Adrenal gland (tissue), 19 donors: ENCODE measurements at places on chromosomes 12 and 14. TPM values are rescaled to one million over a fixed set of nuclear protein-coding genes. Genes with fewer than 3 reads are reported as not detected.

Gene JAG2
- 5.6 TPM for total RNA-seq

DNA sequence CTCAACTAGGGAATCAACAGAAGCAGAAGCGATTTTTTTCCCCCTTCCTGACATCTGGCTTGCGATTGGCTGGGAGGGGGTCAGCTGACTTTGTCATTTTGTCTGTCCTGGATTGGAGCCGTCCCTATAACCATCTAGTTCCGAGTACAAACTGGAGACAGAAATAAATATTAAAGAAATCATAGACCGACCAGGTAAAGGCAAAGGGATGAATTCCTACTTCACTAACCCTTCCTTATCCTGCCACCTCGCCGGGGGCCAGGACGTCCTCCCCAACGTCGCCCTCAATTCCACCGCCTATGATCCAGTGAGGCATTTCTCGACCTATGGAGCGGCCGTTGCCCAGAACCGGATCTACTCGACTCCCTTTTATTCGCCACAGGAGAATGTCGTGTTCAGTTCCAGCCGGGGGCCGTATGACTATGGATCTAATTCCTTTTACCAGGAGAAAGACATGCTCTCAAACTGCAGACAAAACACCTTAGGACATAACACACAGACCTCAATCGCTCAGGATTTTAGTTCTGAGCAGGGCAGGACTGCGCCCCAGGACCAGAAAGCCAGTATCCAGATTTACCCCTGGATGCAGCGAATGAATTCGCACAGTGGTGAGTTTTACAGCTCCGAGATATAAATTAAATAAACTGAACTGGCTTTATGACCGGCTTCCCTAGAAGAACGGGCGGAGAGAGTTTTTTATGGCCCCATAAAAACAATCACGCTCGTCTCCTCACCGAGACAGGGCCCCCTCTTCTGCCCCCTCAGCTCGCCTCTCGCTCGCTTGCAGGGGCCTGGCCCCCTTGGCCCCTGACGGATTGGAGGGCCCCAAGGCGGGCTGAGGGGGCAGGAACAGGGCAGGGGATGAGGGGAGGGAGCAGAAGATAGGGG, at the start of gene HOXC6:
TSS of gene HOXC6 (plus strand) at position 127 of the 888 bp plus-strand sequence. CDS start at position 209, 82 bp downstream.
- no peaks in the 10 kb centered on the region for H3K27me3 ChIP-seq
- peaks cover 6% of the 10 kb centered on the region for H3K4me1 ChIP-seq
- peak within 1 kb of the TSS; percentile 95 for H3K27ac ChIP-seq
- H3K36me3 ChIP-seq, result no peaks in the 10 kb centered on the region
- H3K4me3 ChIP-seq, result no peak within 1 kb of the TSS
- DNase-seq, result peak; percentile 86

Gene RND1
- not detected for total RNA-seq

DNA sequence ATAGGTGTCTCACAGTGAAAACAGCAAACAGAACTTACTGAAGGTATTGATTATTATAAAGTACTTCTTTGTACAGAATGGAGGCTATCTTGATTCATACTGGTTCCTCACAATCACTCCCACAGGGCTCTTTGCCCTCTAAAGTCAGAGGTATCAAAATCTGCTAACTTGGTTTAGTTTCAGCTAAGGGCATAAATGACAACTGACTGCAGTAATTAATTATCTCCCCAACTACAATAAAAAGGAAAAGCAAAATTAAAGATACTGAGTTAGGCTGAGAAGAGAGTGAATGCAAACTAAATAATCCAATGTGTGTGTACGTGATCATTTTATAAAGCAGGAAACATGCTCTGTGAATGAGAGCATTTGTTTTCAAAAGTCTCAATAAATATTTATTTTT, 338.7 kb downstream of the ACSS3 start:
- no peak for DNase-seq
- H3K4me3 ChIP-seq, result no peak overlapping the region
- no peak overlapping the region for H3K27ac ChIP-seq
- no peaks in the 10 kb centered on the region for H3K36me3 ChIP-seq
- H3K27me3 ChIP-seq, result no peaks in the 10 kb centered on the region

DNA sequence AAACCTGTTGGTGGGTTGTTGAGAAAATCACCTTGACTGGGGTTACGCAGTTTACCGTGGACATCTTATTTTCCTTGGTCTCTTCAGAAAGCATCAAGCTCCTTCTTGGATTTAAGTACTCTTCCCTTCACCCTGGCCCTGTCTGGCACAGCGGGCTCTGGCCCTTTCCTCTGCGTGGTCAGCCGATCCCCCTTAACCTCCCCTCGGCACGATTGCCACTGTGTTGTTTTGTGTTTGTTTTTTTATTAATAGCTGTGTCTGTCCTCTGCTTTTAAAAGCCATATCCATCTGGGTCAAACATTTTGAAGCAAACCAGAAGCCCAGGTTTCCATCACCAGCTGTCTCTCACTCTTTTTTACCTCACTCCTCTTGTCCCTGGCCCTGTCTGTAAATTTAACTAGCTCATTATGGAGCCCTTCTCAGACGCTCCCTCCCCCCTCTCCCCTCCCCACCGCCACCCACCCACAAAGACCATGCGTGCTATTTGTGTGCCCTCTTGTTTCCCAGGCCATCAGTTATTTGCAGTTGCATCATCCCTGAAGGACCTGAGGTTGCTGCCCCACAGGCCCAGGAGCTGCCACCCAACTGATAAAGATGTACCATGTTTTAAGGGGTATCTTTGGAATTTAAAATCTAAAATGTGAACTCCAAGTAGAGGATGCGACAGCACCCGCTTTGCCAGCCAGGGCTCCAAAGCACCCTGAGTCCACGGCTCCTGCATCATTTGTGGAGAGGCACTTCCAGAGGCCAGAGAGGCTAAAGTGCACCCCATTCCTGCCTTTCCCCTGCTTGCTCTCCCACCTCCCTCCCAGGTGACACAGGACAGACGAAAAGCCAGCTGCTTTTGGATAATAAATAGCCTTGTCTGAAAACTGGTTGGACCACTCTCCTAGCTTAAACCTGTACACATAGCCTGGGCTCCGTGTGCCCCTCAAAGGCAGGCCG, 3.9 kb downstream of the BCL11B start:
- no peak overlapping the region for H3K4me3 ChIP-seq
- no peaks in the 10 kb centered on the region for H3K36me3 ChIP-seq
- peaks cover 71% of the 10 kb centered on the region for H3K27me3 ChIP-seq
- no peak overlapping the region for H3K27ac ChIP-seq
- H3K4me1 ChIP-seq, result peaks cover 15% of the 10 kb centered on the region

Gene MAPK1IP1L
- total RNA-seq, result 44.0 TPM

Gene CHMP4A
- 66.3 TPM for total RNA-seq

DNA sequence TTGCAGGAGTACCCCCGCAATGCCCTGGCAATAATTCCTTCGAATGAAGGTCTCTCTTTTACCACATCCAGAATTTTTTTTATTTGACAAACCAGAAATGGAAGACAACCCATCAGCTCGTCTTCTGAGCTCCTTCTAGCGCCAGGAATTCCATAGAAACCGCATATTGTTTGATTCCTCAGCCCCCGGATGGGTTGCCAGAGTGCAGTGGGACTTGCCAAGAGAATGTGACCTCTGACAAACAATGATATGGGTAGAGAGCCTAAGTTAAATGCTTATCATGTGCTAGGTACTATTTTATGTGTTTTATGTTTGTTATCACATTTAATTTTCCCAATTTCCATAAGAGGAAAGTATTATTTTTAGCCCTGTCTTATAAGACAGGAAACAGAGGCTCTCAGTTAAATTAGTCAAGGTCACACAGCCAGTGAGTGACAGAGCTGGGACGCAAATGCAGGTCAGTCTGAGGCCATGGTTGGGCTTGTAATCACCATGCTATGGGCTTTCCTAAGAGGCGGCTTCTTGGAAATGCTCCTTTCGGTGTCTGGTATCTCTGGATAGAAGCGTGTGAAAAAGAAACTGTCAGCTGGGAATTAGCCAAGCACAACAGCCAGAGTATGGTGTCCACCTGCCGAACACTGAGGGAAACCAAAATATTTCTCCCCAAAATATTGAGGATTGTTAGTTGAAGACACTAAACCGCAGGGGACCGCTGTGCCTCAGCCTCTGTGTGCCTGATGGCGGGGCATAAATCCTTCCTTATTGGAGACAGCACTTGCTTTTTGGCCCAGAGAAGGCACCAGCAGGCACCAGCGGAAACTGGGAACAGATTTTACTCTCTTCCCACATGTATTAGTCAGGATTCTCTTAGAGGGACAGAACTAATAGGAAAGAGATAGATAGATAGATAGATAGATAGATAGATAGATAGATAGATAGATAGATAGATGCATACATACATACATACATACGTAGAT, 29.4 kb upstream of the ETFBKMT start:
- peak overlapping the region; percentile 72 for H3K27ac ChIP-seq
- peak; percentile 85 for DNase-seq
- H3K36me3 ChIP-seq, result no peaks in the 10 kb centered on the region
- peaks cover 18% of the 10 kb centered on the region for H3K4me1 ChIP-seq
- H3K27me3 ChIP-seq, result no peaks in the 10 kb centered on the region
- H3K4me3 ChIP-seq, result peak overlapping the region; percentile 36

DNA sequence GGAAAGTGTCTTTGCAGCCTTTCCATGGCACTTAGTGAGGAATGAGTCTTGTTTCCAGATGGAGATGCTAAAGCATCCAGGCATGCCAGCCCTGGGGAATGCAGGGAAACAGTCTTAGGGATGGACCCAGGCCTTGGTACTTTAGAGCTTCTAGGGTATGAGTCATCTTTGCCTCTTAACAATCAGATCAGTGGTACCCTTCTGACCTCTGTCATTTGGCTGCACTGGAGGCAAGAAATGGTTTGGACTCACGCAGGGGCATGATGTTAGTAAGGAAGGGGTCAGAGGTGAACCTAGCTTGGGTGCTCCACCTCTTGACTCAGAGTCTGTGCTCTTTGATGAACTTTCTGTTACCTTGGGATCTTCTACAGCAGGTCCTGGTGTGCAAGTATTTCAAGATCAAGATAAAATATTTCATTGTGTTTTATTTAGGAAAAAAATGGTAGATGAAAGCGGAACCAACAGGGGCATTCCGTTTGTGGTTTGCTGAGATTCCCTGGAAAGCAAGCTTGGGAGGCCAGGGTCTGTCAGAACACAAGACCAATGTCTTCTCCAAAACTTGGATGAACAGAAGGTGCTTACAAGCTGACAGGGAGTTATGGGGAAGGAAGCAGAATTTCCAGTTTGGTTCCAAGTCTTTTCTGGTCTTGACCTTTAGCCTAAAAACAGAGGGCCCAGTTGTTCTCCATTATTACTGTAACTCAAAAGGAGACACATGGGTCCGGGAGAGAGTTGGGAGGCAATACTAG, 216.2 kb downstream of the ZFP36L1 start:
- H3K4me1 ChIP-seq, result peaks cover 7% of the 10 kb centered on the region
- no peak overlapping the region for H3K27ac ChIP-seq
- H3K36me3 ChIP-seq, result no peaks in the 10 kb centered on the region
- H3K4me3 ChIP-seq, result no peak overlapping the region
- no peaks in the 10 kb centered on the region for H3K27me3 ChIP-seq

GRCh38 chr14:20802341-20803084, at the start of gene RNASE1:
Gene RNASE1, minus strand, starts transcription at chr14:20802844. Its CDS starts 776 bp downstream, at chr14:20802068.
- no peaks in the 10 kb centered on the region for H3K27me3 ChIP-seq
- peak within 1 kb of the TSS; percentile 52 for H3K4me3 ChIP-seq
- peak within 1 kb of the TSS; percentile 70 for H3K27ac ChIP-seq
- peaks cover 12% of the 10 kb centered on the region for H3K4me1 ChIP-seq
- peak; percentile 66 for DNase-seq

- no peak for DNase-seq
- H3K27me3 ChIP-seq, result no peaks in the 10 kb centered on the region
- no peaks in the 10 kb centered on the region for H3K36me3 ChIP-seq
- H3K4me3 ChIP-seq, result no peak overlapping the region
- no peaks in the 10 kb centered on the region for H3K4me1 ChIP-seq
- no peak overlapping the region for H3K27ac ChIP-seq
These were observed 236.1 kb downstream of the AEBP2 start for GRCh38 chr12:19675361-19675760.

- no peak overlapping the region for H3K27ac ChIP-seq
- H3K4me1 ChIP-seq, result no peaks in the 10 kb centered on the region
- H3K36me3 ChIP-seq, result no peaks in the 10 kb centered on the region
- H3K4me3 ChIP-seq, result no peak overlapping the region
- H3K27me3 ChIP-seq, result no peaks in the 10 kb centered on the region
- no peak for DNase-seq
These were observed 8.7 kb downstream of the CLEC7A start for GRCh38 chr12:10121278-10121677.

Gene TAS2R7
- total RNA-seq, result not detected

GRCh38 chr12:7857971-7858370, 14.7 kb downstream of the SLC2A14 start:
- H3K27me3 ChIP-seq, result no peaks in the 10 kb centered on the region
- no peak overlapping the region for H3K4me3 ChIP-seq
- H3K4me1 ChIP-seq, result no peaks in the 10 kb centered on the region
- no peak for DNase-seq
- H3K36me3 ChIP-seq, result no peaks in the 10 kb centered on the region

GRCh38 chr12:94183708-94184379, 35.5 kb downstream of the PLXNC1 start:
- DNase-seq, result no peak
- no peaks in the 10 kb centered on the region for H3K36me3 ChIP-seq
- H3K4me3 ChIP-seq, result no peak overlapping the region
- no peak overlapping the region for H3K27ac ChIP-seq
- H3K4me1 ChIP-seq, result no peaks in the 10 kb centered on the region

GRCh38 chr14:23137192-23137812, 18.2 kb upstream of the CEBPE start:
- no peak for DNase-seq
- H3K27me3 ChIP-seq, result no peaks in the 10 kb centered on the region
- no peaks in the 10 kb centered on the region for H3K4me1 ChIP-seq
- H3K4me3 ChIP-seq, result no peak overlapping the region
- no peak overlapping the region for H3K27ac ChIP-seq

GRCh38 chr14:74582910-74583581, 29.0 kb downstream of the LTBP2 start:
- no peak overlapping the region for H3K4me3 ChIP-seq
- H3K4me1 ChIP-seq, result peaks cover 33% of the 10 kb centered on the region
- no peak for DNase-seq
- no peaks in the 10 kb centered on the region for H3K36me3 ChIP-seq

Gene CD163L1
- total RNA-seq, result 4.7 TPM

Gene BBOF1
- total RNA-seq, result 1.4 TPM

- H3K36me3 ChIP-seq, result no peaks in the 10 kb centered on the region
- no peak for DNase-seq
These were observed 147.0 kb upstream of the ARHGAP5 start for GRCh38 chr14:31930070-31930469.

DNA sequence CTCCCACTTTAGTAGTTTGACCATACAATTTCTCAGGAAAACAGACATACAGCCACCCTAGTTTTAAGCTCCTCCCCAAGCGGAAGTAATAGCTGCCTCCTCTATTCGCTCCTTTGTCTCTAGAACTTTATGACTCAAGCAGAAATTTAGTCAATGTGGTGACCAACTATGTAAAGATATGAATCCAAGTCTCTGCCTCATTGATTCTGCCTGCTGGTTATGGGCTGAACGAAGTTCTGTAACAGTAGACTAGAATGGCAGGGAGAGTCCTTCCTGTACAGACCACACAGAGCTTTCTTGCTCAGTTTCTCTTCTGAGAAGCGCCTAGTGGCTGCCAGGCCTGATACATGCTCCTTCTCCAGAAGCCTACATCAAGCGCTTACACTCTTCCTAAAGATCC, 19.1 kb downstream of the KICS2 start:
- no peak overlapping the region for H3K4me3 ChIP-seq
- no peaks in the 10 kb centered on the region for H3K36me3 ChIP-seq
- H3K27ac ChIP-seq, result no peak overlapping the region
- no peaks in the 10 kb centered on the region for H3K27me3 ChIP-seq
- no peak for DNase-seq

Gene CCDC77
- total RNA-seq, result 47.5 TPM

Gene C1R
- total RNA-seq, result 278 TPM
